ENCODE measurements at places on chromosomes 11 and 22.

- no peak for DNase-seq
Measured at GRCh38 chr11:88431675-88432341, 94.3 kb upstream of the CTSC start.

GRCh38 chr22:36901411-36902142 is 11.9 kb upstream of the CSF2RB start:
- peak; percentile 80 for DNase-seq

DNA sequence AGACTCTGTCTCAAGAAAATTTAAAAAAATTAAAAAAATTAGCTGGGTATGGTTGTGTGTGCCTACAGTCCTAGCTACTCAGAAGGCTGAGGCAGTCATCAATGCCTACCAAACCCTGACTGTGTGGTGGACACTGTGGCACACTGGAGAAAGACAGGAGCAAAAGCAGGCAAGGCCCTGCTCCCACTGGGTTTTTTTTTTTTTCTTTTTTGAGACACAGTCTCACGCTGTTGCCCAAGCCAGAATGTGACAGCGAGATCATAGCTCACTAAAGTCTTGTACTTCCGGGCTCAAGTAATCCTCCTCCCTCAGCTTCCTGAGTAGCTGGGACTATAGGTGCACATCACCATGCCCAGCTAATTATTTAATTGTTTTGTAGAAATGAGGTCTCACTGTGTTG is 4.6 kb downstream of the NEFH start:
- DNase-seq: no peak

GRCh38 chr11:21635394-21636145 is 557.3 kb upstream of the ANO5 start:
- DNase-seq: no peak

GRCh38 chr22:48473202-48473601 is 1354.5 kb downstream of the BRD1 start:
- no peak for DNase-seq

DNA sequence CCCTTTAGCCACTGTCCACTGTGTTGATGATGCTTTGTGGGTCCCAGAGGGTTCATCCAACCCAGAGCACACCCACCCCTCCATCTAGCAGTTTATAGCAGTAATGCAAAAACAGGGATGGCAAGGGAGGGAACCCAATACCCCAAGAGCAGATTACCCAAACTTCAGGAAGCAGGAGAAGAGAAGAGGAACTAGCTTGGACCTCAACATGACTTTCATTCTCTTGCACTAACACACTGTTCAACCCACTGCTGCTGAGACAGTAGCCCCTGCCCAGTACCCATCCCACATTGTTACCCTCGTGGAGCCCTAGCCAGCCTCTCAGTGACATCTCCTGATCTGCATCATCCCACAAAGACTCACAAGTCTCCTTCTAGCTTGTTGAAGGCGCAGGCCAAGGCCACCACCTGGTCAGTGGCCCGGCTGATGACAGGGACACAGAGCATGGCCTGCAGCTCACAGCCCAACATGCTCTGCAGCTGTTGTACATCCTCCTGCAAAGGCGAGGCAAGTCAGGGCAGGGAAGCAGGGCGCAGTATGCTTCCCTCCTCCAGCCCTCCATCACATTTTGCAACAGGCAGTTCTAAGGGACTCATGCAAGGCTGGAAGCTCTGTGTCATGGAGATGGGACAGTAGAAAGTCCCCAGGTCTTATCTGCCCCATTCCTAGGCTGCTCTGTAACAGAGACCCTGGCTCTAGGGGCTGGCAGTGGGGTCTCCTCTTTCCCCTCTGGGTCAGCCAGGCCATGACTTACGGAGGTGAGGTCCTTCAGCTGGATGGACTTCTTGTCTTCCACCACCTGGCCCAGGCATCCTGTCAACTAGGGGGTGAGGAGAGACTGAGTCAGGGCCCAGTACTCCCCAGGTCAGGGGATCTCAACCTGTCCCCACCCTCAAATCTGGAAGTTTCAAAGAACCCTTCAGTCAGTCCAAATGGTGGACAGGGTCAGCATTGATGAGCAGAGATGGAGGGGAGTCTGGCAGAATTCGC is 85.5 kb downstream of the PDE2A start:
- DNase-seq: no peak

DNA sequence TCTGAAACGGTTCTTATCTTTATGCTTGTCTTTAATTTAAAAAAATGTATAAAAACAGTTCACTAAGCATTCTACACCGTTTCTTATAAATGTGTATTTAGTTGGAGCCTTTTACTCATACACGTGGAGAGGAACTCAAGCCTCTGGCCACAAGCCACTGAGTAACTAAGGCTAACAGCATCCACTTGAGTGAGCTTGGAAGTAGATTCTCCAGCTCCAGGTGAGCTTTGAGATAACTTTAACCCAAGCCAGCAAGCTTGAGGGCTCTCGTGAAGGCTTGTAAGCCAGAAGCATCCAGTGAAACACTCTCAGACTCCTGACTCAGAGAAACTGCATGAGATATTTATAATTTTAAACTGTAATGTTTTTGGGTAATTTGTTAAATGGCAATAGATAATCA is 82.6 kb downstream of the ARHGAP20 start:
- DNase-seq: no peak

DNA sequence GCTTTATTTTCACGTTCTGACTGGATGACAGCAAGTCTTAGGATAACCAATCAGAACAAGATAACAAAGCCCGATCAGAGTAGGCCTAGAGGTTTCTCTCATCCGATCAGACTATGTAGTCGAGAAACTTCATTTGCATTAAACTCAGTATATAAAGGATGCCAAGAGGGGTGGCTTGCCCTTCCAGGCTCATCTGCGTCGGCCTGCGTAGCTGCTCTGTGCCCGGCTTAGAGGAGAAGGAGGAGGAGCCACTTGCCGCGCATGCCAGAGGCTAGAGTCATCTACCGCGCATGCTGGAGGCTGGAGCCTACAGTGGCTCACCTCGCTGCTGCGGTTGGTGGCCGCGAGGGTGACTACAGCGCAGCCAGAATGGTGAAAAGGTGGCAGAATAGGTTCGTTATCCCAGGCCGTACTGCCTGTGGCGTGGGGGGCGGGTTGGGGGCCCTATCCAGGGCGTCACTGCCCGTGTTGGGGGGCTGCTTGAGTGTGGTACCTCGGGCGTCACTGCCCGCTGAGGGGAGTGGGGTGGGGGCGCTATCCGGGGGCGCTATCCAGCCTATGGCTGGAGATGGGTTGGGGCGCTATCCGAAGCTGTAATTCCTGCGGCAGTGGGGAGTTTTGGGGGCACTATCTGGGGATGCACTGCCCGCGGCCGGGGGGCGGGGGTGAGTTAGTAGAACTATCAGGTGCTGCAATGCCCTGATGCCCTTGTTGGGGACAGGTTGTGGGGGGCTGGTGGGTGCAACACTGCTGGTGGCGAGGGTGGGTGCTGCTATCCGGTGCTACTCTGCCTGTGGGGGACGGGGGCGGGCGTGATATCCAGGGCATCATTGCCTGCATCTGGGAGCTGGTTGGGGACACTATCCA is at the start of gene RFPL2:
TSS of gene RFPL2 (minus strand) at position 218 of the 867 bp plus-strand sequence. CDS start 2,622 bp downstream, outside the sequence.
- peak; percentile 67 for DNase-seq

GRCh38 chr11:112884012-112884767 is 77.0 kb upstream of the NCAM1 start:
- DNase-seq: no peak

GRCh38 chr22:37363261-37363992 is 63.9 kb downstream of the ELFN2 start:
- no peak for DNase-seq

GRCh38 chr11:21769188-21769587 is 423.7 kb upstream of the ANO5 start:
- DNase-seq: no peak

GRCh38 chr11:48129697-48130395 is 86.8 kb upstream of the OR4B1 start:
- DNase-seq: no peak

DNA sequence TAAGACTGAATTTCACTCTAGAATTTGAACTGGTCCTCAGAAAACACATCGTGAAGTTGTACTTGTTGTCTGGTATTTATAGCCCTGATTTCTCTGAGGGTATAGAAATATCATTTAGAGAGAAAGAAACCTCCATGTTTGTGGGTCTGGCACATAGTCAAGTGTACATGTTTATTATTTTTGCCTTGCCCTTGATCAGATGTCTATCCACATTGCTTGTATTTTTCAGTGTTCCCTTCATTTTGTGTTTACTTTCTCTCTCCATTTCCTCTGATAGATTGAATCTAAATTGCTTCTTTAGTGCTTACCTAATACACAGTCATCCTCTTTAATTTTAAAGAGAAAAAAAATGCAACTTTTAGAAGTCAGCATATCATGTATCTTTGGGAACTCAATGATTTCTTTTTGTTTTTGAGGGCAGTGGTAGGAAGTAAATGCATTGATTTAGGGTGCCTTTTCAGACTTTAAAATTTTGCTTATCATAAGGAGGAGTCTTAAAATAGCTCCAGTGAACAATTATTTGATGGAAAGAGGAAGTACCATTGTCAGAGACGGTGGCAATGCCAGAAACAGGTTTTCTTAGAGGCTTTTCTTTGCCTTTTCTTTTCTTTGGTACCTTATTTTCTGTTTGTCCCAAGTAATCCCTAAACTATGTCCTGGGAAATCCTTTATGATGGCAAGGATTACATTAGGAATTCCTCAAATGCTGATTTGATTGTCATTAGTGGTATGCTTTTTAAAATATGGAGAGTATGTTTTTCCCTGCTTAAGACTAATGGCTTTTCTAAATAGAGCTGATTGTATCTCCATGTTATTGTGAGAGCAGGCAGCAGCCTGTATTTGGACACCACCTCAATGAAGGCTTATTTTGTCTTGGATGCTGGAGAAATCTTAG is 29.8 kb upstream of the TECTA start:
- no peak for DNase-seq

- no peak for DNase-seq
Measured at GRCh38 chr11:115806056-115806455, 301.8 kb upstream of the CADM1 start.

DNA sequence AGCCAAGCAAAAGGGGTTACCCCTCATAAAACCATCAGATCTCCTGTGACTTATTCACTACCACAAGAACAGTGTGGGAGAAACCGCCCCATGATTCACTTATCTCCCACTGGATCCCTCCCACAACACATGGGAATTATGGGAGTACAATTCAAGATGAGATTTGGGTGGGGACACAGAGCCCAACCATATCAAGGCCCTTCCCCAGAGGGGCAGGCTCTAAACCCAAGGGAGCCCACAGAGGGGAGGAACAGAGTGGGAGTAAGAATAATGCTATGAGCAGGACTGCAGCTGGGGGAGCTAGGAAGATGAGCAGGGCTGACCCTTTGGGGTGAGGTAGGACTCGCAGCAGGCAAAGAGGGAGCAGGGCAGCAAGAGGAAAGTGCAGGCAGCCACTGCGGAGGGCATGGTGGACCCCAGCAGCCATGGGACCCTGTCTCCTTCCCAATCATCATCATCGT is 59.3 kb downstream of the CD82 start:
- DNase-seq: peak; percentile 56

- no peak for DNase-seq
Measured at GRCh38 chr11:27718863-27719545, 18.7 kb upstream of the BDNF start.

DNA sequence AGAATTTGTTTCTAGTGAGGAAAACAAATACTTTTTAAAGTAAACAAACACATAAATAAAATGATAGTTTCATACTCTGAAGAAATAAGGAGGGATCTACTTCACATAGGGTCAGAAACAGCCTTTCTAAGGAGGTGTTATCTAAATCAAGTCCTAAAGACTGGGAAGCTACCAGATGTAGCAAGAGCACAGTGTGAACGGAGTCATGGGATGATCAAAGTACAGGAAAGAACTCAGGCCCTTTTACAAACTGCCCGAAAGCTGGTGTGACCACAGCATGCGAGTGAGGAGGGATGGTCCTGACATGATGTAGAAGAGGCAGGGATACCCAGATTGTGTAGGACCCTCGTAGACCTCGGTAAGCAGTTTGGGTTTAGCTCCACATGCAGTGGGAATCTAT is 102.8 kb downstream of the ARHGAP32 start:
- no peak for DNase-seq

- DNase-seq: peak; percentile 89
Measured at GRCh38 chr22:36332623-36333332, 55.0 kb downstream of the MYH9 start.

GRCh38 chr22:46905415-46905814 is 143.0 kb downstream of the TBC1D22A start:
- DNase-seq: no peak

DNA sequence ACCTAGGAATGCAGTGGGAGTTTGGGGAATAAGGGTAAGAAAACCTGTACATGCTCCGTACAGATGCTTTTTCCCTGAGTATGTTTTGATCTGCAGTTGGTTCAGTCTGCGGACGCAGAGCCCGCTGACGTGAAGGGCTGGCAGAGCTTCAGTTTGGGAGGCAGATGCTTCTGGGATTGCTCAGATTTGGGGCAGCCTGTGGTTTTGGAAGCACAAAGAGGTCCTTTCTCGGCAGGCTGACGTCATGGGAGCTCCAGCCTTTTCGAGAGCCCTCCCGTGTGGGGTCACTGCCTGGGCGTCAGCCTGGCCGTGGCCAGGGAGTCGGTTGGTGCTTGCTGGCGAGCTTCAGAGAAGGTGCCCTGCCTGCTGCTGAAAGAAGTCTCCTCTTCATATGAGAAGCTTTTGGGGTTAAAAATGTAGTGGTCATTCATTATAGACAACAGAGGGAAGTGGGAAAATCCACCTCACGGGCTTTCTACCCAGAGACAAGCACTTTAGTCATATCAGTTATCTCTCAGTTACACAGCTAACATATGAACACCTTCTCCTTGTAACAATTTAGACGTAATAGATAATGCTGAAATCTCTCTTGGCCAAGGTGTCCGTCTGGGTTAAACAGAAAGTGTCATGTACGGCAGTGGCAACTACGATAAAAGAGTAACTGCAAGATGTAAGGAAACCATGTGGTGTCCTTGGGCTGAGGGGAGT is 26.8 kb downstream of the TPCN2 start:
- no peak for DNase-seq

- DNase-seq: no peak
Measured at GRCh38 chr22:20138417-20138738, 6.8 kb downstream of the ZDHHC8 start.

DNA sequence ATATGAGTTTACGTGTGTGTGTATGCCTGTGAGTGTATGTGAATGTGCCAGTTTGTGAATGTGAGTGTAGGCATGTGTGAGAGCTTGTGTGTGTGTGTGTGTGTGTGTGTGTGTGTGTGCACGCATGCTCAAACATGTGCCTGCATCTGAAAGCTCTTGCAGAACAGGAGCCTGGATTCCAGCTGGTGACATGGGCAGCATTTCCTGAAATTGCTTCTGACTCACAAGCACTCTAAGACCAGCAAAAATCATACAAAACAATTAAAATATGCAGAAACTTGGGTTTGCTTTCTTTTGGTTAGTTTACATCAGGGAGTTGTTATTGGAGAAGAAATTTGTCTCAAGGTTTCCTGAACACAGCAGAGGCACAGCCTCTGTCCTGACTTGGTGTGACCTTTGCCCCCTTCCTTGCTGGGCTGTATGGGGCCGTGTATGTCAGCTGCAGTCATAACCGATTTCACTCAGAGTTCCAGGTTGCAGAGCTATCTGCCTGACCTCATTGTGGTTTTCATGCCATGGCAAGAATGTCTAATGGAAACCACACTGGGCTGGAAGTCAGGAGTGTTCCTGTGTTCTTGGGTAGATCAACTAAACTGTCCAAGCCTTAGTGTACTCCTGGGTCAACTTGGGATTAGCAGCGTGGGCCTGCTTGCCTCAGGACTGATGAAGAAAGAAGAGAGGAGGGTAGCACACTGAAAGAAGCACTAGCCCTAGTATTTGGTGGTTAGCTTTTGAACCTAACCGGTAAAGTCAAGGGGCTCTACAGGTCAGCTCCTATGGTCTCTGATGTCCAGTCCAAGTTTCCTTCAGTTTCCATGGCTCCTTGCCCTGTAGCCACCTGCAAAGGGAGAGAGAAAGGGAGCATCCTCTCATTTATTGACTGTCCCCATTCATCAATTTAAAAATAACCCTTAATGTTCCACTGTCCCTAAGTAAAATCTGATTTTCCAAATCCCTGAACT is 143.7 kb downstream of the SNX19 start:
- no peak for DNase-seq
